ENCODE measurements at places on chromosomes 11 and 22.

DNA sequence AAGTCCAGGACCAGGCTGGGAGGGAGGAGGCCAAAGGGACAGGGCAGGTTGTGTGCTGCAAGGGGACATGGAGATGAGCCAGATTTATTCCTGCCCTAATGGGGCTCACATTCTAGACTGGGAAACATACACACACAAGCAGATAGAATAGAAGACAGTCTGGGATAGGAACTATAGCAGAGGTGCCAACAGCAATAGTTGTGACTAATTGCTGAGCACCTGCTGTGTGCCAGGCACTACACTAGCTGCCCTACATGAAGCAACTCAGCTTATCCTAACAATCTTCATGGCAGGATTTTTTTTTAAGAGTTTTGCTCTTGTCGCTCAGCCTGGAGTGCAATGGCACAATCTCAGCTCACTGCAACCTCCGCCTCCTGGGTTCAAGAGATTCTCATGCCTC, 11.4 kb downstream of the MOGAT2 start:
- no peak for DNase-seq

DNA sequence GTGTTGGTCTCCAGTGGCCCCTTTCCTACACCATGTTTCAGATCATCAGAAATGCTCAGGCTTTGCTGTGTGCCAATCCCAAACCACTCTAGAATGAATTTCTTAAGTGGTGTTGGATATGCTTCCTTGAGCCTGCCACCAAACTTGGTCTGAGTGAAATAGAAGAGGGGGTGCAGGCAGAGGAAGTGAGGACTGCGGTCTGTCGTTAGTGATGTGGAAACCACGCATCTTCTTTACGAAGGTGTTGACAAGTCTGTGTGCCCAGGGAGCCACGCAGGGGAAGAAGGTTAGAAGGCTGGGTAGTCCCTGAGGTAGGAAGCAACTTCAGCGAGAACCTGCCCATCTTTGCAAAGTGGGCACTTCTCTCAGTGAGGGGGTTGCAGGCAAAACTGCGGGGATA, 187.4 kb upstream of the NAV2 start:
- DNase-seq, result no peak

DNA sequence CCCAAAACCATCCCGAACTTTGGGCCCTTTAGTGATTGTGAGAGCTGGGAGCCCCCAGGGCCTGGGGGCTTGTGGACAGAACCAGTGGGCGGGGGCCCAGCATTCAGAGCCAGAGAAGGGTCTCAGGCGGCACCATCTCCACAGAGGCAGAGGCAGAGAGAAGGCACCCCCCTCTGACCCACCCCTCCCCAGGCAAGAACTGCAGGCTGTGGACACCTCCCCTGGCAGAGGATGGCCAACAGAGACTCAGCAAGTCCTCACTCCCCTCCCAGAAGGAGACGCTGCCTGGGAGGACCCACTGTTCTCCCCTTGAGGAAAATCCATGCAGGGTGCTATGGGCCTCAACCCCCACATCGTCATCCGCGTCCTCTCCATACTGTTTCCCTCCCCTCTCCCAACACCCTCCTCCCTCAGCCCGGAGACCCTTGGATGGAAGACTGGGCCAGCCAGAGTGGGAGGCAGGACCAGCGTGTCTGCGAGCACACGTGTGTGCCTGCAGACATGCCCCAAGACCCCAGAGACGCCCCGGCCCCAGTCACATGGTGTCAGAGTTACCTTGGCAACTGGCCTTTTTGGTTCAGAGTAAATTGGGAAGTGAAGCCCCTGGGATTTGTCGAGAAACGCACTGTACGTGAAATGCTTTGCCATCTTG, 42.6 kb downstream of the KCNC1 start:
- no peak for DNase-seq

DNA sequence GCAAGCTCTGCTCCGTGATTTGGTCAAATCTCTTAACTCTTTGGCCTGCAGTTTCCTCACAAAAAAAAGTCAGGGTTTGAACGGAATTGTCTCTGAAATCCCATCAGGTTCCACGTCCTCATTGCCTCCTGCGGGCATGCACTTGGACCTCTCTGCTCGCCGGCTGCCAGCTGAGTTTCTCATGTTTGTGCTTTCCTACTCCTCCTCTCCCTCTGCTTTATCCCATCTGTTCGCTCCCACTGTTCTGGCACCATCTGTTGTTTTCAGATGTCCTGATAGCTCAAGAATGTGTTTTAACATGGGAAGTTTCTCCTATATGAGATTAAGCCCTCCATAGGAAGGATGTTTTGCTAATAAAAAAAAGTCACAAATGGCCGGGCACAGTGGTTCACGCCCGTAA, 49.4 kb upstream of the ARHGAP42 start:
- DNase-seq, result peak; percentile 28

GRCh38 chr11:118238421-118238820, 13.6 kb upstream of the JAML start:
- no peak for DNase-seq

- no peak for DNase-seq
Measured at GRCh38 chr11:66417000-66417399, 3.8 kb upstream of the NPAS4 start.

Data from NCI-H1694 treated with DMSO at 0.1 percent for 48 hours (cell line).